ENCODE measurements at places on chromosomes 7 and 10. TPM values are rescaled to one million over a fixed set of nuclear protein-coding genes. Genes with fewer than 3 reads are reported as not detected.

The ASB10 gene
- total RNA-seq: not detected

The NKX1-2 gene
- total RNA-seq: not detected

The RAB19 gene
- total RNA-seq: 0.22 TPM

The TMEM26 gene
- 11.8 TPM for total RNA-seq

The SFTPA1 gene
- total RNA-seq: not detected

The FXYD4 gene
- not detected for total RNA-seq

The VAX1 gene
- not detected for total RNA-seq

The PGAM2 gene
- total RNA-seq: 0.32 TPM

The WEE2 gene
- not detected for total RNA-seq

The PRKCQ gene
- total RNA-seq: 0.13 TPM

The ELOVL3 gene
- total RNA-seq: 0.65 TPM

The GPR26 gene
- total RNA-seq: not detected

The VWC2 gene
- total RNA-seq: under 0.01 TPM

The GIMAP5 gene
- total RNA-seq: not detected

The TMEM168 gene
- 38.4 TPM for total RNA-seq

The ZP3 gene
- total RNA-seq: 1.0 TPM

The BAMBI gene
- total RNA-seq: 24.8 TPM

The JCAD gene
- 73.6 TPM for total RNA-seq

The LUC7L2 gene
- 62.3 TPM for total RNA-seq

The MYL10 gene
- not detected for total RNA-seq

The COMTD1 gene
- total RNA-seq: 3.1 TPM

The IGFBP3 gene
- total RNA-seq: 26,004 TPM

The VPS26A gene
- total RNA-seq: 50.3 TPM

The LEP gene
- total RNA-seq: 0.11 TPM

The NCOA4 gene
- 266 TPM for total RNA-seq

The CNNM1 gene
- total RNA-seq: 0.11 TPM

The PNLIPRP3 gene
- total RNA-seq: not detected

The HOXA11 gene
- 15.3 TPM for total RNA-seq

The ZNF789 gene
- total RNA-seq: 6.9 TPM

The VIPR2 gene
- under 0.01 TPM for total RNA-seq

The CTAGE15 gene
- not detected for total RNA-seq

The LOXL4 gene
- 32.8 TPM for total RNA-seq

The FAM3C gene
- 72.3 TPM for total RNA-seq

The LANCL2 gene
- total RNA-seq: 20.4 TPM

The SPDYE2B gene
- not detected for total RNA-seq

All from articular chondrocyte of knee joint (primary cell).